ENCODE measurements at places on chromosomes 5 and 9. TPM values are rescaled to one million over a fixed set of nuclear protein-coding genes. Genes with fewer than 3 reads are reported as not detected.

The SLC36A3 gene
- not detected for total RNA-seq

DNA sequence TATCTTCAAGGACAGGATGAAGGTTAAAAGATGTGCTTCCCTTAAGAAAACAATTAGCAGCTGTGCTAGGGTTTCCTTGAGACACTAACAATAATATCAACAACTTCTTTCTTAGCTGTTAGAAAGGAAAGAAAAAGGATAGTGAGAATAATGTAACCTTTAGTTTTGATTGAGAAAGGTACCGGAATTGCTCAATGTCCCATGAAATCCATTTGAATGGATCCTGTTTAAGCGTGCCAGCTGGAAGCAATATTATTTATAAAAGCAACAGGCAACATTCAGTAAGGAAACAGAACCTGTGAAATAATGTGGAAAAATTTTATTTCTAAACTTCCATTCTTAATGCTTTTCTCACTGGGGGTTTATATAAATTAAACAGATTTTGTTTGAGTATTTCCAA, 120.9 kb downstream of the CCDC192 start:
- no peak for DNase-seq

The FGFR4 gene
- 3.5 TPM for total RNA-seq

The ANKRD34B gene
- total RNA-seq: not detected

The CDX1 gene
- total RNA-seq: not detected

DNA sequence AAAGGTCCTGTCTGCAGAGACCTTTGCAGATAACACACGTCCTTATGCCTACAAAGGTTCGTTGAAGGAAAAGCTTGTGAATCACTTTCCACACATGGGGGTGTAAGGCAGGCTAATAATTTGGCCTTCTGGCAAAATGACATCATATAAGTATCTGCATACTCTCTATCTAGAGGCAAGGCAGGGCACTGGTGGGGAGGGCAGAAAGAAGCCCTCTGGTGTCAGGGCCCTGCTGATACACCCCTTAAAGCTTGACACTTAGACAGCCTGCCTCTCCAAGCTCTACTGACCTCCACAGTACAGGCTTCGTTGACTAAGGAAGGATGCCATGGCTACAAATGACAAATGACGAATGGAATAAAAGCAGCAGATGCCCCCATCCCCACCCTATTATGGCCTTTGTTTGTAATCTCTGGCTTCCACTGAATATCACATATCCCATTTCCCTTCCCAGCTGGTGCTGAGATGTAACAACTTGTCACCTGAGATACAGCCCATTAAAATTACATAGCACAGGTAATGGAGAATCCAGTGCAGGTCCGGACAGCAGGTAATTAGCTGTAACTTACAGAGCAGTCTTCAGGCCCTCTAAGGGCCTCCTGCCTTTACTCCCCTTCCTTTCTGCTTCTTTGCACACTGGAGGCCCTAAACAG, 76.9 kb upstream of the IFNK start:
- no peak for DNase-seq

DNA sequence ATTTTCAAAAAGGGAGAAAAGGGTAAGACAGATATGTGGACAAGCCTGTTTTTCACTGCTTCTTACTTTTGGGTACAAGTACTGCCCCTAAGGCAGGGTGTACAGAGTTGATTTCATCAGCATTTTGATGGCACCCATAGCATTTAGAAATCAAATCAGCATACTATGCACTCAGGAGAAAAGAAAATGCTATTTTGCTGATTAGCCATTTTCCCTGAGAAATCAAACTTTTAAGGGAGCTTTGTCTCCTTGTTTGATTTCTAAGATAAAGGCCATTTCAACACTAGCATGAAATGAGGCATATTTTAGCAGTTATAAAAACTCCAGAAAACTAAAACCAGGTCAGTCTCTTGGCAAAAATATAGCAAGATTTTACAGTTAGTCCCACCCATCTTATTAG, 2269.4 kb upstream of the WWC1 start:
- DNase-seq: no peak

DNA sequence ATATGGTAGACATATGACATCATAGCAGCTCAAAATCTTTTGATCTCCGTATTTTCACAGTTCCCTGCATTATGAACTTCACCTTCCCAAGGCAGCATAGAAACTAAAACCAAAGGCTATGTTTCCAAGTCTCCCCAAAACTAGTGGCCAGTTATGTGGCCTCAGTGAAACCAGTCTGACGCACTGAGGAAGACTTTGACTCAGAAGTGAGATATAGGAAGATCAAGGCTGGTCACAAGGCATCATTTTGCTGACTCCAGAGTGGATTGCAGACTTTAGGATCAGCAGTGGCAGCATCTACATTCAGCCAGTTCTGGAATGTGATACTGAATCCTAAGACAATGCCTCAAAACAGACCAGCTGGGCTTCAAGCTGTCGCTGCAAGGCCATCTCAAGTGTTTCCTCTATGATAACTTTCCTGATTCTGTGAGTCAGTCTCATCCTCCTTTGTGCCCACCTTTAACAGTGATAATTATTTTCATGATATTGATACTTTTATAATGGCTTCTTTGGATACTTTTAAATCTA, 34.4 kb upstream of the ELL2 start:
- no peak for DNase-seq

DNA sequence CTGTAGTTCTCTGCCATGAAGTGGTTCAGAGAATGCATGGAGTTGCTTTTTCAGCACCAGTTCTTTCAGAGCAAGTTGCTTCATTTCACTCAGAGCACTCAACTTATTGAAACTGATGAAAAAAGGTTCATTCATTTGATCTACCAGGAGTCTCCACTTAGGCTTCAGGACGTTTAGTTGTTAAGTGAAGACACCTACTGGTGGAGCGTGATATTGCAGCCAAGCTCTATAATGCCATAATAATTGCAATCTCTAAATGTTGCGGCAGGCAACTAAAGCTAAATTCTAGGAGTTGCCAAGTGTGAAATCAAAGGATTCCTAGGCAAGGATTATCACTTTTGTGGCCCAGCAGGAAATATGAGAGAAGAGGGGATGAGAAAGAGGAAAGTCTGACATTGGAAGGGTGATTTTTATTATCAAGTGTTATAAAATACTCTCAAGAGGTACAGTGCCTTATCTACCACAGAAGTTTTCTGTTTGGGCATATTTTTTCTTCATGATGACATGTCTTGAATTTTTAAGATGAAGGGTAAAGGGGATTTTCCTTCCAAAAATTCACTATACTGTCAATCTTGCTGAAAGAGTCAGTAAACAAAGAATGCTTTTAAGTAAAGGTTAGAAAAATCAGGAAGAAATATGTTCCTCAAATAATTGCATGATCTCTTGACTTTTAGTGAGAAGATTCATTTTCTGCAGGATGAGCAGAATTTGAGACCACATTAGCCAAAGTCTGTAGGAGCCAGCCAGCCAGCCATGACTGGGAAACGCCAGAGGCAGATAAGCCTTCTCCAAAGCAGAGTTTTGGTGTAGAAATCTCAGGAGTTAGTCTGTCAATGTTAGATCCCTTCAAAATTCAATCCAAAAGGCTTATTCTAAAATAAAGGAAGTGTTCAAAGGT, 83.4 kb downstream of the SH3PXD2B start:
- DNase-seq: no peak

DNA sequence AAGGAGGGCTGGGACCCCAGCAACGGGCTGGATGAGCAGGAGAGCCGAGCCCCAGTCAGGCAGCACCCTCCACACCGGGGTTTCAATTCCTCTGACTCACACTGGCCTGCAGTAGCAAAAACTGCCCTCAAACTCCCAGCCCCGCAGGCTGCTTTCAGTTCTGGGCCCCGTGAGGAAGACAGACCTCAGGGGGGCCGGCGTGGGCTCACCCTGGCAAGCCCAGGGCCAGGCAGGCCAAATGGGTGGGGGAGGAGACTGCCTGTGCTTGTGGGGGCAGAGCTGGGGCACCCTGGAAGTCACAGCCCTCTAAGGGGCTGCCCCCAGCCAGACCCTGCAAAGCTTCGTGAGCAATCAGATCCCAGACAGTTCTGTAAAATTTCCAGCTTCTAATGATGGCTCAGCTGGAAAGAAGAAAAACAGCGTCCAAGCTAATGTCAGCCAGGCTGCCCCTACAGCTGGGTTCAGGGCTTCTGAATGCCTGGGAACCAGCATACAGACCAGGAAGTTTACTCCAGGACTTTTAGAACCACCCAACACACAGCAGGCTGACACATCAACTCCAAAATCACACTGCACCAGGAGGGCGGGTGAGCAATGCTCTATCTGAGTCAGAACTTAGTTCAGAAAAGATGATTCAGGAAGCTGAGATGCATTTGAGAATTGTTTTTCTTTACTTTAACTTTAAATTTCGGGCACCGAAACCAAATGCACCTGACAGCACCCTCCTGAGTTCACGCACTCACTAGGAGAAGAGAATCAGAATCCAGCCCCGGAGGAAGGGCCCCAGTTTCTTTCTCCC, 34.7 kb downstream of the LPCAT1 start:
- no peak for DNase-seq

Measured in psoas muscle (tissue), 8 donors.